ENCODE measurements at places on chromosomes 12 and 14.

GRCh38 chr12:42326541-42327226, 717 bp downstream of the PPHLN1 start:
- no peak for DNase-seq

DNA sequence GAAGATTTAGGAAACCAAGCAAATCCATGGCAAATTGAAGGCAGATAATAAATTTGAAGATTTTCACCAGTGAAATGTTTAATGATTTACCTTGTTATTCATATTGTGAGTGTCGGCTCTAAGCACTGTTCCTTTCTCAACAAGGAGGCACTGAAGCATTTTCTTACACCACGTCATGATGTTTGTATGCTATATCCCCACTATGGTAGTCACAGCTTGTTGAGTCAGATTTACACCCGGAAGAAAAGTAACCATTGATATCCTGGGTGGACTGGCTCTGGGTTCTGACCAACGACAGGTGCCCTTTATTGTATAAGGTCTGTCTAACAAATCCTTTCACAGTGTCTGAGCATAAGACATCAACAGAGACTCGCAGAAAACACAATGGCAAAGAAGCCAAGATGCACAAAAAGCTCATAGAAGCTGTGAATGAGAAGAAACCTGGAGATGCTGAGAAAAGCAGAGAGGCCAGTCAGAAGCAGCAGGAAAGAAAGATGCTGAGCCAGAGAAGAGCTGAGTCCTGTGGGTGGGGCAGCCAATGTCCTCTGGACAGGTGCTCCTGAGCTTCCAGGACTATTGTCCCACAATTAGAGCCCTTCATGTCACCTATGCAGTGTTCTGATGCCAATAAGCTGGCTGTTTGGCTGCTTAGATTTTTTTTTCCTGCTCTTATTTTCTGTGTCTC, 49.7 kb upstream of the ARHGAP5 start:
- no peak for DNase-seq

DNA sequence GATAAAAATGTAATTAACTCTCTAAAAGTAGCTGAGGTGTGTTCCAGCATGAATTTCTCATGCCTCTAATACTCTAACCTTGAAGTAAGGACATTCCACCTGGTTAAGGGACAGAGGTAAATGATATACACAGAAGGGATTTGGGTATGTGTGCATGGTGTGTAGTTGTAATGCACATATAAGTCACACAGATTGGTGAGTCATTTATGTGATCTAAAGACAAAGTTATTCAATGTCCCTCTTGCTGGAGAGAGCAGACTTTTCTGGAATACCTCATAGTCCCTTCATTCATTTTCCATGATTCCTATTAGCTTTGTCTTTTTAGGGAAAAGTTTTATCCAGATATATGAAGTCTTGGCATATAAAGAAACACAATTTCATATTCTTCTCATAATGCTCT, 234.9 kb downstream of the SNAPC1 start:
- no peak for DNase-seq

DNA sequence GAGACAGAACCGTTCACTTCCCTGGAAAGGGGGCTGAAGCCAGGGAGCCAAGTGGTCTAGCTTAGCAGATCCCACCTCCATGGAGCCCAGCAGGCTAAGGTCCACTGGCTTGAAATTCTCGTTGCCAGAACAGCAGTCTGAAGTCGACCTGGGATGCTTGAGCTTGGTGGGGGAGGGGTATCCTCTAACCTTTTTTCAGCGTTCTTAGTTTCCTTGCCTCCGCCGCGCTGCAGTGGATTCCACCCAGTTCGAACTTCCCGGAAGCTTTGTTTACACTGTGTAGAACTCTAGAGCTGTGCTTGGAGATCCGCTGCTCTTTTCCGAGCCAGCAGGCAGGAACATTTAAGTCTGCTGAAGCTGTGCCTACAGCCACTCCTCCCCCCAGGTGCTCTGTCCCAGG, 45.2 kb upstream of the FKBP4 start:
- DNase-seq = no peak

DNA sequence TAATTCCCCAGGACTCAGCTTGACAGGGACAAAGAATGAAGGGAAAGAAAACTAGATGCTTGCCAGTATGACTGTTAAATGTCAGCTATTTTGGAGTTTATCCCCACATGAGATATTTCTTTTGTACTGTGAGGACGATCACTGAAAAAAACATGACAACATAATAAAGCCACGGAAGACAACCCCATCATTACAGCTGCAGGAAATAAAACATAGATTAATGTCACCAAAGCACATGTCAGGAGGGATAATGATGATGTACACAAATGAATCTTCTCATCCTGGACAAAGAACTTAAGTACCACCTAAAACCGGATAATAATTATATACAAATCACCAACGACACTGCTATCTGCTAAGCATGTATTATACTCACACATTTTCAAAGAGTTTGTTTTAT, 84.6 kb upstream of the GRIP1 start:
- no peak for DNase-seq

DNA sequence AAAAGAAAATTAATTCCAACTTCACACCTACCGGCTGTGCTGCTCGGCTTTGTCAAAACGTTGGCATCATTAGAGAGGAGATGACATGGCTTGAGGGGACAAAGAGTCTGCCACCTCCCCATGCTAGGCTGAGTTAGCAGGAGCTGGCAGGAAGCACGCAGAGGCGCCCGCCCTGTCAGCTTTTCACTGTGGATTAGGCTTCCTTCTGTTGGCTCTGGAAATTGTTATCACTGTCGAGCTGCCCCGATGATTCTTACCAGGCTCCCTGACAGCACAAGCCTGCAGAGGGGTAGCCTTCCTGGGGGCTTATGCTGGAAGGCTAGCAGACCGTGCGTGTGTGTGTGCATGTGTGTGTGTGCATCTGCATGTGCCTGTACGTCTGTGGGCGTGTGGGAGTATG, 490.9 kb upstream of the TBX3 start:
- DNase-seq = no peak

- DNase-seq = no peak
Measured at GRCh38 chr12:115147916-115148315, 463.9 kb upstream of the TBX3 start.

DNA sequence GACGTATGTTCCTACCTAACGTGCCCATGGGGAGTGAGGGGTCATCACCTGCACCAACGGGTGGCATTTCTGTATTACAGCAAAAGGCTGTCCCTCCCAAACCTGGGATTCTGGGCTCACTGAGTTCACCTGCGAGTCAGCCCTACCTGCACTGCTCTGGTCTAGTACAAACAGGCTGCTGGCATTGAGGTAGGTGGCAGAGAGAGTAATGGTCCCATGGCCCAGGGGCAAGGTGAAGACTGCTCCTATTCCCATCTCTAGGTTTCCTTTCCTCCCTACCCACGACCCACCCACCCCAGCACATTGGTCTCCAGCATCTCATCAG, 421 bp downstream of the SUOX start:
- no peak for DNase-seq

DNA sequence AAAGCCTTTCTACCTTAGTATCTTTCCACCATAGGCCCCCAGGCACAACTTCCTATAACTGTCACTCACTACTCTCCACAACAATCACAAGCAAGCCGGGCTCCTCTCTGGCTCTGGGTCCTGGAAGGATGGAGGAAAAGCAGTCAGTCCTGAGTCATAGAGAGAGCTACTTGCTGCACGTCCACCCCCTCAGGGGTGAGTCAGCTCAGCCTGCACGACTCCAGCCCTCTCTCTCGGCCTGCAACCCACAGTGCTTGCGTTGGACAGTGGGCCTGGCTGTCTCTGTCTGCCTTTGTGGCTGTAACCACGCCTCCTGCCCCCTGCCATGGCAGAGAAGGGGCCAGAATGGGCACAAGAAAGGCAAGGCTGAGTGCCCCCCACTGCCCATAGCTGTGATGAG, 154.1 kb upstream of the FKBP4 start:
- no peak for DNase-seq

DNA sequence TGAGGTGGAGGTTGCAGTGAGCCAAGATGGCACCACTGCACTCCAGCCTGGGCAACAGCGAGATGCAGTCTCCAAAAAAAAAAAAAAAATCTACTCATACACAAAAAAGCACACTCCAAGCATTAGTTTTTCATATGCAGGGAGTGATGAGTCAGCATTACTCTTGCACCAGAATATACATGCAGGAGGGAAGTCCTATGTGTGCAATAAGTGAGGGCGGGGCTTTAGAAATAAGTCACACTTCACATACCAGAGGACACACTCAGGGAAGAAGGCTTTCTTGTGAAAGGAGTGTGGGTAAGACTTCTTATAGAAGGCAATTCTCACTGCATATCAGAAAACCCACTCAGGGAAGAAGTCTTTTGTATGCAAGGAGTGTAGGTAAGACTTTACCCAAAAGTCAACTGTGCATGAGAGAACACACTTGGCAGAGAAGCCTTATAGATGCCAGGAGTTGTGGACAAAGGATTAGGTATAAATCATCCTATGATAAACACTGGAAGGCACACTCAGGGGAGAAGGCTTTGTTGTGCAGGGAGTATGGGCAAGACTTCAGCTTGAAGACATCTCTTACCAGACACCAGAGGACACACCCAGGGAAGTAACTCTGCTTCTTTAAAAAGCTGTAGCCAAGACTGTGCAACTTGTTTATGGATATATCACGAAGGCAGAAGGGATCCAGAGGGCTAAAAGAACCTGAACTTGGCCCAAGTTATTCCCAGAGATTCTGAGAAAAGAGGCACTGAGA, 50.5 kb downstream of the ATF7 start:
- no peak for DNase-seq
